ENCODE measurements at places on chromosomes 5 and 9.

DNA sequence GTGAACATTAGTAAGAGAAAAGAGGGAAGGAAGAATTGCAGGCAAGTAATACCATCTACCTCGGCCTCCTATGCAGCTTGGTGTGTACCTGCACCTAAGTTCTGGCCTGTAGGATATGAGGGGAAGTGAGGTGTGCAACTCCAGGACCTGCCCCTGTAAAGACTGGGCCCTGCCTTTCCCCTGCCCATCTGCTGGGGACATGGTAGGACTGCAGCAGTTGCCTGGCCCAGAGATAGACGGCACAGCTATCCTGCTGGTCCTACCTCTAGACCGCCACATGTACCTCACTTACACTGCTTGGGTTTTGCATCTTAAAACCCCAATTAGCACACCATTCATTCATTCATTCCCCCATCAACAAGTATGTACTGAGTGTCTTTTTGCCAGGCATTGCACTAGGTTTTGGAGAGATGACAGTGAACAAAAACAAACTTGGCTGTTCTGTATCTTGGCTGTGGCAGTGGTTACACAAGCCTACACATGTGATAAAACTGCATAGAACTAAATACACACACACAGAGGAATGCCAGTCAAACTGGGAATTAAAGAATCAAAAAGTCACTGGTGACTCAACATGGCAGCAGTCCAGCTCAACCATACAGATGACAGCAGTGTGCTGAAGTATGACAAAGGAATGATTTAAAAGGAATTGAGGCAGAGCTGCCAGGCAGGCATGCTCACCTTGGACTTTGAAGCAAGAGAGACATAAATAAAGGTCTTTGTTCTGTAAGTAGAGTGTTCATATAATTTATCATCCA is 23.3 kb upstream of the MGAT1 start:
- DNase-seq: no peak

- DNase-seq: no peak
Observed at GRCh38 chr9:131278702-131279111, 2.4 kb upstream of the FAM78A start.

DNA sequence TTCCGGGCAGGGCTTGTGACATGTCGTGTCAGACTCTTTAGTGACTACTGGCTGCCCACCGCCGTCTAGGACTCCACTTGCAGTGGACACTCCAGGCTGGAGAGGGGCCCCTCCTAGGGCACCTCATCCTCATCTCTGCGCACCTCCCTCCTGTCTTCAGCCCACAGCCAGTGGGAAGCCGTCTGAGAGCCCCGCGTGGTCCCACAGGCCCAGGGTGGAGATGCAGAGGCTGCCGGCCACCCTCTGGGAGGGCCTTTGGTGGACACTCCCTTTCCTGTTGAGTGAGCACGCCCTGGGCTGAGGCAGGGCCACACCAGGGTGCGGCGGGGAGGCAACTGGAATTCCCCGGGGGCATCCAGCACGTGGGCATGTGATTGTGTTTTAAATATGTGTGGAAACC is 80.5 kb downstream of the IRX2 start:
- DNase-seq: no peak

DNA sequence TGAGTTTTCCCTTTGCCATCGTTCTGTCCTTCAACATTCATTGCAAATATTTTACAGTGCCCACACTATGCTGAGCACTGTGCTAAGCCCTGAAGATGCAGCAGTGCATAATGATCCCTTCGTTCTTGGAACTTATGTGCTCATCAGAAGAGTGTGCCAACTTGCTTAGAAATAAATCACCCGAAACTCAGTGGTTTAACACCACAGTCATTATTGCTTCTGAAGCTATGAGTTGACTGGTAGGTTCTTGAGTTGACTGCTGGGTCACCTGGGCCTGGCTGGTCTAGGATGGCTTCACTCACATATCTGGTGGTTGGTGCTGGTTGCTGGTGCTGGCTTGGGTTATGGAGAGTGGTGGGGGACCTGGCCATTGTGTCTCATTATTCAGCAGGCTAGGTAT is 20.9 kb downstream of the PCSK5 start:
- no peak for DNase-seq

- DNase-seq: no peak
Observed at GRCh38 chr5:158635565-158635964, 464.2 kb downstream of the EBF1 start.

DNA sequence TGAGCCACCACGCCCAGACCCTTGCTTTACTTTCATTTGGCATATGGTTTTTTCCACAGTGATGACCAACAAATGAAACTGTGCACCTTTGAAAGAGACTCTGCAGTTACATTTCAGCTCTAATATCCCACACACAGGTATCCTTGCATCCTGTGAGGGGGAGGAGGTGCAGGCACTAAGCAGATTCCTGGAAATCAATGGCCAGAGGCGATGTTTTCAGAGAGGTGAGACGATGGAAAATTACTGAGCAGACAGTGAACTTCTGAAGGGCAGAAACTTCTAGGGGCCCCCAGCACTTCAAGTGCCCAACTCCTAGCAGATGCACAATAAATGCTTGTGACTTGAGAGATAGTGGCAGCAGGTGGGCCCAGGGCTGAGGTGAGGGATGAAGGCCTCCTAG is 29.8 kb upstream of the GNE start:
- no peak for DNase-seq

DNA sequence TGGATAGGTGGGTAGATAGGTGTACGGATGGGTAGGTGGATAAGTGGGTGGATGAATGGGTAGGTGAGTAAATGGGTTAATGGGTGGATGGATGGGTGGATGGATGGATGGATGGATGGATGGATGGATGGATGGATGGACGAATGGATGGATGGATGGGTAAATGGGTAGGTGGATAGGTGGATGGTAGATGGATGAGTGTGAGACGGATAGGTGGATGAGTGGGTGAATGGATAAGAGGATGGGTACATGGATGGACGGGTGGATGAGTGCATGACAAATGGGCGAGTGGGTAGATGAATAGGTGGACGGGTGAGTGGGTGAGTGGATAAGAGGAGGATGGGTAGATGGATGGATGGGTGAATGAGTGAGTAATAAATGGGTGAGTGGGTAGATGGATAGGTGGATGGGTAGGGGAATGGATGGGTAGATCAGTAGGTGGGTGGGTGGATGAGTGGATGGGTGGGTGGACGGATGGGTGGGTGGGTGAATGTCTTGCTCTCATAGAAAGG is 179.2 kb downstream of the FGF18 start:
- no peak for DNase-seq

GRCh38 chr9:94010980-94011533 is 55.9 kb upstream of the BARX1 start:
- peak; percentile 11 for DNase-seq

DNA sequence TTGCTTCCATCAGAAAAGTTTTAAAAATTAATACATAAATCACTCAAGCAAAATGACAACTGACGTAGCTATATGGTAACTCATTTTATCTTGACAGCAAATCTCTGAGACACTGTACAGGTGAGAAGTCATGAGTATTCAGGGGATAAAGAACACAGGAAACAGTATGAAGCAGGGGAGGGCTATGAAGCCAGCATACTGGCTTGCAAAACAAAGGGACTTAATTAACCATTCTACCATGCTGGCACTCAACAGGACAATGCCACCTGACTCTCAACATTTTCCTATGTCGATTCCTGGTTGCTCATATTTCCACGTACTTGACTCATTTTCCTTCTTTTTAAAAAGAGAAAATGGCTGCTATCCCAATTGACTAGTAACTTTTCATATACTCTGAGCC is 151.4 kb upstream of the RETREG1 start:
- no peak for DNase-seq

- peak; percentile 72 for DNase-seq
Observed at GRCh38 chr9:93097511-93098201, 1.6 kb downstream of the CARD19 start.

- DNase-seq: no peak
Observed at GRCh38 chr9:99169086-99169485, 52.7 kb downstream of the ALG2 start.

- no peak for DNase-seq
Observed at GRCh38 chr5:36395260-36395659, 93.6 kb upstream of the RANBP3L start.

DNA sequence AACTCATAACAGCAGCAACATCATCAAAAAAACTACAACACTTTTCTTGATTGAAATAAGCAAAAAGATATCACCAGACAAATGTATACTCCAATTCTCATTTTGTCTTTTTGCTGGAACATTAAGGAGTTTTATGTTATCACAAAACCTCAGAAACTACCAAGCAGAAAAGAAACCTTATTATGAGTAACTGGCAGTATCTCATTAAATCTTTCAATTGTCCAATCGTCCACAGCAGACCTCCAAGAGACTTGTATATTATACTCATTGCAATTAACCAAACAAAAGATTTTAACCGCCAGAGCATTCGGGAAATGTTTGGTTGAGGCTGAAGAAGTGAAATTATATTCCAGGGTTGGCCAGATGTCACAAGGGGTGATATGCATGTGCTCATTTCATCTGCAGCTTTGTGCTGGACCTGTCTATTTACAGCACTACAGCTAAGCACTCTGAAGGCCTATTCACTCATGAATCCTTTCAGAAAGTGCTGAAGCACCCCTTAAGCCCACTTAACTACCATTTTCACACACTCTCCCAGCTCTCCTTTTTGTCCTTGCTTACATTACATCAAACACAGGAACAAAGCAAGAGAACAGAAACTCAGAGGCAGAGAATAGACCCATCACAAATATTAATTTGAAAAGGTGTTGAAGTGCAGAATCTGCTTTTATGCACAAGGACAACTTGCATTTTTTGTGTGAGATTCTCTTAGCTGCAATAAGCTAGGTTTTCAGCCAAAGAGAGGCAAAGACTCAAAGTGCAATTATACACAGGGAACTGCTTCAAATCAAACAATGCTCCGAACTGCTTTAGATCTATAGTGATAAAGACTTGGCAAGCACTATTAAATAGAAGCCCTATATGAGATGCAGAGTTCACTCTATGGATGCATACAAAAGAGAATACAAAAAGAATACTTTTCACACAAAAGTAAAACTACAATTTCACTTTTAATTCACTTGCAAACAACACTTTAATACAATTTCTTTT is 150.4 kb upstream of the POU5F2 start:
- no peak for DNase-seq

DNA sequence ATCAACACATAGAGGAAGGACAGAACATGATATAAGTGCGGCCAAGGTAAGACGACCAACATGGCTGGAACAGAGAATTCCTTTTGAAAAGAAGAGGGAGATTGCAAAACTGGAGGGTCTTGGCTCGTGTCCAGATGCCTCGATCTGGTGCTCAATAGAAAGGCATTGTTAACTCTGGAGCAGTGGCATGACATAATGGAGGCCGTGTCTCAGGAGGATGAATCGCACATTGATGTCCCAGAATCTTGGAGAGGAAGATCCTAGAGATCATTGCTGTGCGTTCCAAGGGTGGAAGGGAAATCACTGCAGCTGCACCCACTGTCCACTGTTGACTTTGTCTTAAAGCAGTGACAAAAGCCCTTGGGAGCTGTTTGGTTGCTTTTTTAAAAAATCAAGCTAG is 30.9 kb downstream of the GRAMD2B start:
- peak; percentile 87 for DNase-seq

DNA sequence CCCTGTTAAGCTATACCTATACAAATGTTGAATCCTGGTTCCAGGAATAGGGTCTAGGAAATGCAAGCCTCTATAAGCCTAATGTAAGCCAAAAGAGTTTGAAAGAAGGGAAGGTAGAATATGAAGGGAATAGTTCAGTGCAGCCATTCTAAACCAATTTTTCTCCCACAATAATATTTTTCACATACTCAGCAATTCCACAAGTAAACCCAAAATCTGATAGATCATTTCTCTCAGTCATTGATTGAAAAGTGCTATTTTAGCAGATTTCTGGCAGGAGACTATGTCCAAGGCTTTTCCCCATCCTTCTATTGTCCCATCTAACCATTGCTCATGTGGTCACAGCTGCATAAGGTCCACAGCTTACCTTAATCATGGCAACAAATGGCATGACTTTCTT is 20.7 kb upstream of the PLAC8L1 start:
- no peak for DNase-seq

GRCh38 chr9:86285261-86285660 is 2.9 kb upstream of the ISCA1 start:
- DNase-seq: no peak

- no peak for DNase-seq
Observed at GRCh38 chr5:59588922-59589321, 304.6 kb downstream of the PDE4D start.

Measured in head of caudate nucleus (tissue), 42 donors.